Type B pancreatic cell (in vitro differentiated cells): ENCODE measurements at places on chromosomes 4 and X.

- no peak for DNase-seq
Observed at GRCh38 chr4:17203797-17204196, 305.4 kb upstream of the LDB2 start.

GRCh38 chr4:26252349-26253025, 68.3 kb upstream of the RBPJ start:
- DNase-seq = no peak

- no peak for DNase-seq
Observed at GRCh38 chr4:165506849-165507248, 128.0 kb downstream of the CPE start.

GRCh38 chrX:83916525-83916924, 55.6 kb downstream of the CYLC1 start:
- DNase-seq = no peak

- no peak for DNase-seq
Observed at GRCh38 chr4:81724925-81725329, 253.2 kb upstream of the RASGEF1B start.

DNA sequence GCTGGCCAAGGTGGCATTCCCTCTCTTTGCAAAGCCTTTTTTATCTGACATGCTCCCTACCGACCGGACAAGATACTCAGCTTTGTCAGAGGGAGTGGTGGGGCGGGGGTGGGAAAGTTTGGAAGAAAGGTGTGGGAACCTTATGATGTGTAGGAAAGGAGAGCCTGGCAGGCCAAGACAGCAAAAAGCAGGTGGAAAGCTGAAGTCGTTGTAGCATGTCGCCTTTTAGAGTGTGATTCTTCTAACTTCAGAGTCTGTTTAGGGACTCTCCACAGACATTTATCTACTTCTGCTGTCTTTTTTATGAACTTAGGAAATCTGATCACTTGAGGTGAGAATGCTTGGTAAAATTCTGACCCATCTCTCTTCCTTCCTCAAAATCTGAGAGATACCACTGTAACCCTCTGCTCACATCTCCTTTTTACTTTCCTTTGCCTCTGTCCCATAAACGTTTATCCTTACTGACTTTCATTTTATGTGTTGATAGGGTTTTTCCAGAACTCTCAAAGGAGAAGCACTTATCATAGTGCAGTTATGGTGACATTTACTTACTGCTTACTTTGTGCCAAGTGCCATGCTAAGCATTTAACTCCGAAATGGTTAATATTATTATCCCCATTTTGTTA, 8.2 kb upstream of the RUFY3 start:
- DNase-seq = no peak

DNA sequence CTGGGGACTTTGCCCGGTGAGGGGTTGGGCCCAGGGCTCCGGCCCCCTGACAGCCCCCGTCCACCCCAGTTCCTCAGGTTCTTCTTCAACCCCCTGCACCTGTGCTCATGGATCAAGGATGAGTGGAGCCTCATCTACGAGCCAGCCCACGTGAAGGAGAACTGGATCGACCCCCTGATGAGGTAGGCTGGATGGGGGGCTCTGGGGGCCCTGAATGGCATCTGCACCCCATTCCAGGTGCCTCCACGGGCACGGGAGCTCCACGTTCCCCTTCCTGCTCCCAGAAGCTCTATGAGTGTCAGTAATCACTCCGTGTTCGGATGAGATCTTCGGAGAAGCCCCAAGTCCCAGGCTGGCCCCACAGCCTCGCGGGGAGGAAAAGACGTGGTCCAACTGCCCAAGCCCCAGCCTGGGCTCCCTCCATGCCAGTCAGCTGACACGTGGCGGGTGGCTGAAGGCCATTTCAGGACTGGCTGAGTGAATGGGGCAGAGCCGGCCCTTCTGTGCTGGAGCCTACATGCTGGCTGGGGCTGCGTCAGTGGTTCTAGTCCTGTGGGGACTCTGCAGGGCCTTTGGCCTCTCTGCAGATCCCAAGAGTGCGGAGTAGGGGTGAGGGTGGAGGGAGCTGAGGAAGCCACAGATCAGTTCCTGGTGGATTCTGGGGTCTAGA, 24.4 kb downstream of the CFAP99 start:
- DNase-seq = no peak

- DNase-seq = no peak
Observed at GRCh38 chr4:123856689-123857545, 460.3 kb downstream of the SPRY1 start.

GRCh38 chr4:53582194-53582593, 9.1 kb downstream of the LNX1 start:
- DNase-seq = no peak
